Activated T-cell treated with anti-CD3 and anti-CD28 coated beads, Interleukin-2, amount 50 U/mL, for 72 hours (primary cell): ENCODE measurements at places on chromosomes 4 and X. TPM values are rescaled to one million over a fixed set of nuclear protein-coding genes. Genes with fewer than 3 reads are reported as not detected.

AR gene
- total RNA-seq: 0.07 TPM

MTMR8 gene
- total RNA-seq: 4.1 TPM

ABLIM2 gene
- total RNA-seq: 0.34 TPM

EXOC1 gene
- total RNA-seq: 34.7 TPM

ASB5 gene
- total RNA-seq: not detected

DCX gene
- total RNA-seq: not detected

SLC38A5 gene
- total RNA-seq: 78.8 TPM

SYN1 gene
- 2.0 TPM for total RNA-seq

POF1B gene
- total RNA-seq: 0.12 TPM

PDLIM3 gene
- total RNA-seq: 7.4 TPM

CFP gene
- 9.5 TPM for total RNA-seq

CDS1 gene
- 0.22 TPM for total RNA-seq

PARM1 gene
- total RNA-seq: 0.07 TPM

DGAT2L6 gene
- total RNA-seq: not detected

ZFP42 gene
- not detected for total RNA-seq

TXK gene
- total RNA-seq: 37.8 TPM

DOCK11 gene
- 65.2 TPM for total RNA-seq

IL9R gene
- 9.8 TPM for total RNA-seq

SLC10A7 gene
- 31.9 TPM for total RNA-seq

PGK1 gene
- 345 TPM for total RNA-seq
